NCI-H510A (cell line): ENCODE measurements at places on chromosomes 5 and 9.

DNA sequence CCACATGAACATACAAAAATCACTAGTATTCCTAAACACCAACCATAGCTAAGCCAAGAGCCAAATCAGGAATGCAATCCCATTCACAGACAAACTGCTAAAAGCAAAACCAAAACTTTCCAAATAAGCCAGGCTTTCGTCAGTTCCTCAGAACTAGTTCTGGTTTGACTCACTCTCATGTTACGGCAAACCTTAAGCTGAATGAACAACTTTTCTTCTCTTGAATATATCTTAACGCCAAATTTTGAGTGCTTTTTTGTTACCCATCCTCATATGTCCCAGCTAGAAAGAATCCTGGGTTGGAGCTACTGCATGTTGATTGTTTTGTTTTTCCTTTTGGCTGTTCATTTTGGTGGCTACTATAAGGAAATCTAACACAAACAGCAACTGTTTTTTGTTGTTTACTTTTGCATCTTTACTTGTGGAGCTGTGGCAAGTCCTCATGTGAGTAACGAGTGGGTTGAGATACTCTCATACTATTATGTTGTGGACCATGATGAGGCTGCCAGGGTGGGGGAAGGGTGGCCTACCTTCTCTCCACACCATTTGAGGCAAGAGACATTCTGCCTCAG lies at the start of gene PDCD1LG2:
Gene PDCD1LG2 (plus strand): TSS at position 172 of the 572 bp plus-strand sequence. CDS start 12,016 bp downstream, outside the sequence.
- no peak for DNase-seq

- no peak for DNase-seq
Measured at GRCh38 chr9:127720031-127720864, 4.4 kb downstream of the TTC16 start.

DNA sequence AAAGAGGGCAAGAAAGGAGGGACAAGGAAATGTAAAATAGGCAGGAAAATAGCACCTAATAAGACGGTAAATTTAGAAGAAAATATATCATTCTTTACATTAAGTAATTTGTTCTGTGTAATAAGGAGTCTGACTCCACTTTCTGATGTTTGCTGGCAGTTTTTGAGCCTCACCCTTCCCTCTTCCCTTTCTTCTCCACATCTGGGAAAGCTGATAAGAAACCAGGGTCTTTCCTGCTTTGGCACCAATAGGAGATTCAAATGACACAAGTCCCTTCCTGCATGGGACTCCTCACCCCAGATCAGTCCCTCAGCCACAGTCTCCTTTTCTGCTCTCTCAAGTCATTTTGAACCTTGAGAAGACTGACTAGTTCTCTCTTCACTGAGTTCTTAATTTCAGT lies 31.2 kb upstream of the LECT2 start:
- DNase-seq, result no peak

- DNase-seq, result no peak
Measured at GRCh38 chr9:136793086-136793946, 2.2 kb downstream of the TMEM141 start.

DNA sequence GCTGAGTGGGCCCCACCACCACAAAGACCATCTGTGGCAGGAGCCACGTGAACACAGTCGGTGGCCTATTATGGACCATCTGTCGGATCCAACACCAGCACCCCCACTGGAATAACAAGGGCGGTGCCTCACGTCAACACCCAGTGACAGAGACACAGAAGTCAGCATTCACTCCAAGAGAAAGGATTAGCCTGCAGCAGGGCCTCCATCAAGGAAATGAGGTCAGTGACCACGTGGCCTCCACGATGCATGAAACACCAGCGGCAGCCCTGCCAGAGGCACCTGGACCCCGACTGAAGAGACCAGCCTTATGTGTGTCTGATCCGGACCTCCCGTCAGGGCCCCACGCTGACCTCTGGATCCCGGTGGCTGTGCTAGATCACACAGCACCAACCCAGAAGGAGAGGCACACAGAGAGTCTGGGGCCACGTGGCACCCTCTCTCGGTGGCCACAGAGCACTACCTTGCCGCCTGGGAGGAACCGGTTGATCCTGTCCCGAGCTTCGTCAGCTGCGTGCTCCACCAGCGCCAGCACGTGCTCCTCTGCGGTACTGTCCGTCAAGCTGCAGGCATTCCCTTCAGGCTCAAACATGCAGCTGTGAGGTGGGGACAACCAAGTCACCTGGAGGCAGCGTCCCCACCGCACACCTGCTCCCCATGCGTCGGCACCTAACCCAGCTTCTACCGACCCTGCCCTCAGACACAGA lies 9.0 kb downstream of the BRD9 start:
- no peak for DNase-seq

DNA sequence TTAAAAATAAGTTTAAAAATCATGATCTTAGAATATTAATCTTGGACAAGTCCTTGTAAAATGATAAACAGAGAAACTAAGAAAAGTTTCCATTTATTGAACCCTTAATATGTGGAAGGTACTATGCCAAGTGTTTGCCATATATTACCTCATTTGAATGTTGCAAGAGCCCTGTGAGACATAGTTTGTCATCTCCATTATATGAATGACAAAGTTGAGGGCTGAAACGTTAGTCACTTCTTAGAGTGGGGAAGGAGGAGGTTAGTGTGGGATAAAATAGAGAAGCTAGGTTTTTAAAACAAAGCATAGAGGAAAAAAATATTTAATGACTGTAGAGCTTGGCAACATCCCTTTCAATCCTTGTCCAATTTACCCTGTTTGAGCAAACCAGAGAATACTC lies 2.0 kb downstream of the TNC start:
- no peak for DNase-seq

GRCh38 chr5:59169081-59169767 lies 586.3 kb downstream of the RAB3C start:
- DNase-seq, result no peak

DNA sequence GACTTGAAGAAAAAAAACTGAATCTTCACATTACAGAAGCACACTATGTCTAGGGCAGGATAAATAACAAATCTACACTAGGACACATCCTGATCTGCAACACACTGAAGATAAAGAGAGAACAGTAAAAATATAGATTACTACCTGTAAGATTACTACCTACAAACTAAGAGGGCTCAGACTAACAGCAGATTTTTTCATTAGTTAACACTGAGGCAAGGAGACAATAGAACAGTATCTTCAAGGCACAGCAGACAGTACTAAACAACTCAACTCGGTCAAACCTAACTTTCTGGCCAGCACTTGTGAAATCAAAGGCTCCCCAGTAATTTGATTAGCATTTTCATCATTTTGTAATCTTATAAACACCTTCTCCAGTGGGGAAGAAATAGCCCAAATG lies 46.5 kb downstream of the TEX10 start:
- DNase-seq, result no peak

DNA sequence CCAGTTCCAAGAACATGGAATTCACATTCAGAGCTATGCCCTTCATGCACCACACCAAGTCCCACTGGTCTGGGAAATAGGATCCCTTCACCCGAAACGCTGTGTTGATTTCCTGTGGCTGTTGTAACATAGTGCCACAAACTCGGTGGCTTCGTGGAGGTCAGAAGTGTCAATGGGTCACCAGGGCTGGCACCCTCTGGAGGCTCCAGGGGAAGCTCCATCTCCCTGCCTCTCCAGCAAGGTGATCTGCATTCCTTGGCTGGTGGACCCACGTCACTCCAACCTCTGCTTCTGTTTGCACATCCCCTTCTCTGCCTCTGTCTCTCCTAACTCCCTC lies 28.9 kb upstream of the ALDH1B1 start:
- no peak for DNase-seq

DNA sequence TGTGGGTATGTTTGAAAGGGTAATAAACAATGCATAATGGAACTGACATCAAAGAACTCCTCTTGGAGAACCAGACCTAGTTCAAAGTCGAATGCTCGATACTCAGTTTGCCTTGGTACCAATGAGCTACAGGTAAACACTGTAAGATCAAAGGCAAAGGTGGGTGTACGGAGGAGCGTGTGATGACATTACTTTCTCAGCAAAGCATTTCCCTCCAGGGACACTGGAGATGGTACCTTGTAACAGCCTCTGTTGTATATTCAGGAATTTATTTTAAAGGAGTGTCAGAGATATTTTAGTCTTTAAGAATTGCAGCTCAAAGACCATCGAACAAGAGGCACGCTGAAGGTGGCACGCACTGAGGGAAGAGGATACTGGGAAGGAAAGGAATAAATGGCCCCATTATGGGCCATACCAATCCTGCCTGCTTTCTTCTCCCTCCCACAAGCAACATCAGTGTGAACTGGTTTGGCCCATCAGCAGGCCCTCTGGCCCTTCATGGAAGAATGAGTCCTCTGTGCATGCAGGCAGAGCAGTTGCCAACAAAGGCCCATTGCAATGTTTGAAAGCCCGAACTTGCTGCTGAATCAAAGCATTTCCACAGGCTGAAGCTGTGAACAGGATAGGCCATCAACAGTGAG lies 410.2 kb downstream of the ACTL7B start:
- peak; percentile 17 for DNase-seq
